ENCODE measurements at places on chromosomes 7 and 10.

GRCh38 chr10:12484002-12484918 lies 134.9 kb downstream of the CAMK1D start:
- no peak for DNase-seq

- DNase-seq, result no peak
These were observed 71.5 kb downstream of the CLEC2L start for GRCh38 chr7:139594911-139595476.

DNA sequence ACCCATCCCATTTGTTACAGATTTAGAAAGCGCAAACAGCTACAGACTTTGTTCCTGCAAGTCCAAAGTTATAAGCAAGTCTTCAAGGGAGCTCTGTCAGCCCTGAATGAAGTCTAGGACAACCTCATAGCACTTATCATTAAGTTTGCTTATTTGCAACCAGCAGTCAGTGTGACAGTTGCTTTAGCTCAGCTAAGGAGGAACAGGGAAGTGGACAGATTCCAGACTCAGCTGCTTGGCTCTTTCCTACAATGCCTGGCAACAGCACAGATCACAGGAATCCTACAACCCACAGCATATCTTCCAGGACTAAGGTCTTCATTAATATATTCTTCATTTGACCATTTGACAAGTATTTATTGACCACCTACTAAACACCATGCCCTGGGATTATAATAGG lies 17.4 kb upstream of the KIF5B start:
- no peak for DNase-seq

- no peak for DNase-seq
These were observed 75.4 kb upstream of the PDSS1 start for GRCh38 chr10:26621889-26622711.

DNA sequence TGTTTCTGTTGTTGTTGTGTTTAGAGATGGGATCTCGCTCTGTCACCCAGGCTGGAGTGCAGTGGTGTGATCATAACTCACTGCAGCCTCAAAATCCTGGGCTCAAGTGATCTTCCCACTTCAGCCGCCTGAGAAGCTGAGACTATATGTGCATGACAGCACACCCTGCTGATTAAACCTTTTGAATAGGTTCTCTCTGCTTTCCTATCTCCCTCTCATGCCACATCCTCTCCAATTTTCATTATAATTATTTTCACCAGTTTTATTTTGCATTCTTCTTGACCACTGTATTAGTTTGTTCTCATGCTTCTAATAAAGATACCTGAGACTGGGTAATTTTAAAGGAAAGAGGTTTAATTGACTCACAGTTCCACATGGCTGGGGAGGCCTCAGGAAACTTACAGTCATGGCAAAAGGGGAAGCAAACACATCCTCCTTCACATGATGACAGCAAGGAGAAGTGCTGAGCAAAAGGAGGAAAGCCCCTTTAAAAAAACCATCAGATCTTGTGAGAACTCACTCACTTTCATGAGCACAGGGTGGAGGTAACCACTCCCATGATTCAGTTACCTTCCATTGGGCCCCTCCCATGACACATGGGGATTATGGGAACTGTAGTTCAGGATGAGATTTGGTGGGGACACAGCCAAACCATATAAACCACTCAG lies 12.9 kb downstream of the AGK start:
- no peak for DNase-seq

GRCh38 chr7:25996006-25996408 lies 156.0 kb upstream of the NFE2L3 start:
- DNase-seq, result no peak

DNA sequence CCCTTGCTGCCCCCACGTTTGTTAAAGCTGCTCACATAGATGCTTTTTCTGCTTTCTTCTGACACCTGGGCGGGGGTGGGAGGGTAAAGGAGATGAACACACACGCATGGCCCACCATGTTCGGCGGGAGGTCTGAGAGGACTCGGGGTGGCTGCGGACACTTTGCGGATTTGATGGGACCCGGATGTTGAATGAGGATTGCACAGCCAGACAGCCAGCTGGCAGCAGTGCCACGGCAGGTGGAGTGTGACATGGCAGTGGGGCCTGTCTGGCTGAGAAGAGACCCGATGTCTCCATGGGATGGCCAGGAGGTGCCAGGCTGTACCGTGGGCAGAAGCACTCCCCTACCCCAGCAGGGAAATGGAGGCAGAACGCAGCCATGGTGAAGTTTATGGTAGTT lies 31.2 kb downstream of the PPP2R2D start:
- DNase-seq, result no peak

GRCh38 chr7:98474558-98474957 lies 73.7 kb upstream of the BAIAP2L1 start:
- no peak for DNase-seq

DNA sequence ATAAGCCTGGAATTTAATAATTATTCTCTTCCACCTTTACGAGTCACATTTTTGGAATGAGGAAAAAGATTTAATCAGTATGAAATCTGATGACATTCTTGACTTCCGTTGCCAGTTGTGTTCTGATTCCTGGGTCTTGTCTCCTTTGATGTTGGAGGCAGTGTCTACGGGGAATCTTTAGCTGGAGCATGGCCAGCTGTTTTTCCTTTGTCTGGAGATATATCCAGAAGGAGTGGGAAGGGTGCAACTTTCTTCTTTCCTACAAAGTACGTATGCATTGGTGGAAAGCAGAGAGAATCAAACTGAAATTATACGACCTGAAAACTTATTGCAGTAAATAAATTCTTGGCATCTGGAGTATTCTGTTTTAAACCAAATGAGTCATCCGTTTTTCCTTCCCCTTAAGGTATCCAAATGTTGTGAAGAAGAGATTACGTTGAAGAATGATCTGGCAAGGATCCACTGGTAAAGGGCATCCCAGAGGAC lies 6.9 kb upstream of the GNG11 start:
- DNase-seq, result no peak
